CD4-positive, alpha-beta memory T cell (primary cell): ENCODE measurements at places on chromosomes 16 and 17. TPM values are rescaled to one million over a fixed set of nuclear protein-coding genes. Genes with fewer than 3 reads are reported as not detected.

The BOLA2 gene
- total RNA-seq: 10.9 TPM

The PYY gene
- not detected for total RNA-seq

- H3K4me1 ChIP-seq: no peaks in the 10 kb centered on the region
- H3K27ac ChIP-seq: no peak overlapping the region
Observed at GRCh38 chr16:63690961-63691360, 1430.9 kb downstream of the CDH11 start.

DNA sequence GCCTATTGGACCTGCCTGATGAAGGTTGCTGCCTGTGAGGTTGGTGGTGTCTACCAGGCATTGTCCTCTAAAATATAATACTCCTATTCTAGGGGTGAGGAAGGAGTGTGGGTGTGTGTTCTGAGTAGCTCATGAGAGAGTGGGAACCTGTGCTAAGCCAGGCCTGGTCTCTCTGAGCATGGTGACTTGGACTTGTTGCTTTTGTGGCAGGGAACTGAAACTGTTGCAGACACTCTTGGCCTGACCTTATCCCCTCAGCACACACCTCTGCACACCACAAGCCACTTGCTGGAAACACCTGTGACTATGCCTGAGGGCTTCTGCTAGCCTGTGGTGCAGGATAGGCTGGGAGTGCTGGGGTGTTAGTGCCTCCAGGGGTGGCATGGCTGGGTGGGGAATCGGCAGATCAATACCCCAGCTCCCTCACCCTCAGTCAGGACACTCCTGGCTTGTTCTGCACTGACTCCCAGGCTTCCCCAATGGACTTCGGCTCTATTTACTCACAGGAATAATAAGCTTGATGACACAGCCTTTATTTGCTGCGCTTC lies 29.9 kb downstream of the PLCG2 start:
- DNase-seq: no peak
- H3K4me1 ChIP-seq: no peaks in the 10 kb centered on the region
- H3K36me3 ChIP-seq: no peaks in the 10 kb centered on the region
- no peak overlapping the region for H3K4me3 ChIP-seq
- no peaks in the 10 kb centered on the region for H3K27me3 ChIP-seq

DNA sequence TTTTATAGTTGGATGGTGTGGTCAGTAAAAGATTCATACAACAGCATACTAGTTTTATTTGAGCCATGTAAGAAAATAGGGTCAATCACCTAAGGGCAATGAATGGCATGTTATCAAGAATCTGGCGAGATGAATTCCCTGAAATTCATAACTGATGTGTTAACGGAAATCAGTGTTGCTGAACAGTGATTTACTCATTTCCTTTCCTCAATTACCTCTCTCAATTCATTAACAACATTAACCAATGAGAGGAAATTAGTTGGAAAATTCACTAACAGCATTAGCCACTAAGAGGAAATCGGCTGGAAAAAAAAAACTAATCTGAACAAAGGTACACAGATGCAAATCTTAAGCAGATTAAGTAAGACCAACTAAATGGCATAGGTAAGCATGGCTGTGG lies 6.3 kb downstream of the CMTR2 start:
- H3K27me3 ChIP-seq: no peaks in the 10 kb centered on the region
- H3K27ac ChIP-seq: no peak overlapping the region
- DNase-seq: no peak

DNA sequence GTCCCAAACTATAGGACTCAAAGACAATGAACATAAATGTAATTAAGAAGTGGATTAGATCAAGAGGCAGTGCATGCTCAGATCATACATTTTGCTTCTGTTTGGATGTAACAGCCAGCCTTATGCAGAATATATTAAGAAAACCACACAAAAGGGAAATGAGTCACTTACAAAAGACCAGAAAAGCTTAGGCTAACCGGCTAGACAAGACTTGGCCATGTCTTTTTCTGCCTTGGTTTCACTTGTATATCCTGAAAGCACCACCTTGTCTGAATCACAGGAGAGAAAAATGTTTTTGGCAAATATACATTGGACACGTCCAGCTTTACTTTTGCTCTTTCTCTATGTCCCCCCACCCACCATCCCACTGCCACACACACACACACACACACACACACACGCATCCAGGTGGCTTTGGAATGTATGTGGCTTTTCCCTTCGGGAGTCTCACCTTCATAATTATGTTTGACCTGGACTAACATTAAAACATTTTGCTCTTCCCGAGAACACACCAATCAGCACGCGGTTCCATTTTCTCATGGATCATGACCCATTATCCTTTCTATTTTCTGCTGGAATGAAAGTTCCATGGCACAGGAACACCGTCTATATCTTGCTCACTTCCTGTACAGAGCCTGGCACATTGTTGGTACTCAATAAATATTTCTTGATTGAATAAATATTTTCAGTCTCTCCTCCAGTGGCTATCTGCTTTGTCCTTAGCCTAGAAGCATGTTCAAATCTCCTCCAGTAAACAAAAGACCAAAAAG lies 64.6 kb downstream of the CDK5R1 start:
- H3K27ac ChIP-seq: no peak overlapping the region
- H3K4me1 ChIP-seq: peaks cover 27% of the 10 kb centered on the region
- H3K27me3 ChIP-seq: no peaks in the 10 kb centered on the region
- no peaks in the 10 kb centered on the region for H3K36me3 ChIP-seq
- H3K4me3 ChIP-seq: no peak overlapping the region
- DNase-seq: no peak

DNA sequence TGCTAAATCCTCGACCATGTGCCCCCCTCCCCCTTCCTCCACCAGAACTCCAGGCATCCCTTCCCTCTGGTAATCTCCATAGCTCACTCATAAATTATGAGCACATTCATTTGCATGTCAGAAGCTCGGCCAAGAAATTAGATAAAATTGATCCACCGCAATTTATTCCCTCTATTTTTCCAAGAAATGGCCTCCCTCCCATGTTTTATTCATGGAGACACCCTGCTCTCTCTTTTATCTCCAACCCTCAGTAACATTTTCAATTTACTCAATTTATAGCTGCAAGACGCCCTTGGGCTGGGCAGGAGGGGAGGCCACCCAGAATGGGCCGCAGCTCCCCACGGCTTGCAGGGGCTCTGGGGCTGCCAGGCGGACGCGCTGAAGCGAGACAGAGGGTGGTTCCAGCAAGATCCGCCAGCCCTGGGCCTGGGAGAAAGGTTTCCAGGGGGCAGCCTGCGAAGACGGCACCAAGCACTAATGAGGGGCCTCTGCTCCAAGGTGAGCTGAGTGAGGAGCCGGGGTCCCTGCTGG lies 54.7 kb upstream of the ZNF423 start:
- no peaks in the 10 kb centered on the region for H3K4me1 ChIP-seq
- no peak for DNase-seq
- H3K27me3 ChIP-seq: no peaks in the 10 kb centered on the region
- H3K27ac ChIP-seq: no peak overlapping the region
- H3K36me3 ChIP-seq: no peaks in the 10 kb centered on the region

DNA sequence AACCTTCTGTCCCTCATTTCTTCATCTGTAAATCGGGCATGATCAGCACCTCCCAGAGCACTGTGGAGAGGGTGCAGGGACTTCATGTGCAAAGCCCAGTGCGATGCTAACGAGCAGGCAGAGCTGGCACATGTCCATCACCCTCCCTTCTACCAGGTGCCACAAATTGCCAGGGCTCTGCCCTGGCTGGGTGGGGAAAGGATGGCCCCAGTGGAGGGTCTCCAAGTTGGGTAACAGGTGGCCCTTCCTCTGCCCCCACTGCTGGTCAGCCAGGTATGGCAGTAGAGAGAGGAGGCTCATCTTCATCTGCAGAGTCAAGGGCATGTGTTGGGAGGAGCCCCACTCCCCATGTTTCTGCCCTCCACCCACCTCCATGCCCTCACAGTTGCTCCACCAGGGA lies 61.5 kb upstream of the CDH5 start:
- H3K27me3 ChIP-seq: no peaks in the 10 kb centered on the region
- no peaks in the 10 kb centered on the region for H3K36me3 ChIP-seq
- H3K27ac ChIP-seq: no peak overlapping the region
- H3K4me3 ChIP-seq: no peak overlapping the region
- no peak for DNase-seq

DNA sequence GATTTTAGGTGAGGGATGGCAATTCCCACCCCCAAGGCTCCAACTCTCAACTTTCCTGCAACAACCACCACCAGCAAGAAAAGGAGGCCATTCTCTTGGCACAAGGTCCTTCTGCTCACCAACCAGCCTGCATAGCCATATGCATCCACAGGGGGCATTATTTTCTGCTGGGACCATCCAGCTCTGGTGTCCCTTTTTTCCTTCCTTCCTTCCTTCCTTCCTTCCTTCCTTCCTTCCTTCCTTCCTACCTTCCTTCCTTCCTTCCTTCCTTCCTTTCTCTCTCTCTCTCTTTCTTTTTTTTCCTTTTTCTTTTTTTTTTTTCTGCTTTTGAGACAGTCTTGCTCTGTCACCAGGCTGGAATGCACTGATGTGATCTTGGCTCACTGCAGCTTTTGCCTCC lies 21.1 kb upstream of the COX10 start:
- H3K4me1 ChIP-seq: peaks cover 8% of the 10 kb centered on the region
- no peak overlapping the region for H3K27ac ChIP-seq
- H3K36me3 ChIP-seq: no peaks in the 10 kb centered on the region
- H3K4me3 ChIP-seq: no peak overlapping the region

GRCh38 chr16:76964464-76965154 lies 226.4 kb upstream of the MON1B start:
- no peak for DNase-seq
- H3K36me3 ChIP-seq: no peaks in the 10 kb centered on the region
- H3K4me3 ChIP-seq: no peak overlapping the region
- H3K27me3 ChIP-seq: no peaks in the 10 kb centered on the region
- no peaks in the 10 kb centered on the region for H3K4me1 ChIP-seq

DNA sequence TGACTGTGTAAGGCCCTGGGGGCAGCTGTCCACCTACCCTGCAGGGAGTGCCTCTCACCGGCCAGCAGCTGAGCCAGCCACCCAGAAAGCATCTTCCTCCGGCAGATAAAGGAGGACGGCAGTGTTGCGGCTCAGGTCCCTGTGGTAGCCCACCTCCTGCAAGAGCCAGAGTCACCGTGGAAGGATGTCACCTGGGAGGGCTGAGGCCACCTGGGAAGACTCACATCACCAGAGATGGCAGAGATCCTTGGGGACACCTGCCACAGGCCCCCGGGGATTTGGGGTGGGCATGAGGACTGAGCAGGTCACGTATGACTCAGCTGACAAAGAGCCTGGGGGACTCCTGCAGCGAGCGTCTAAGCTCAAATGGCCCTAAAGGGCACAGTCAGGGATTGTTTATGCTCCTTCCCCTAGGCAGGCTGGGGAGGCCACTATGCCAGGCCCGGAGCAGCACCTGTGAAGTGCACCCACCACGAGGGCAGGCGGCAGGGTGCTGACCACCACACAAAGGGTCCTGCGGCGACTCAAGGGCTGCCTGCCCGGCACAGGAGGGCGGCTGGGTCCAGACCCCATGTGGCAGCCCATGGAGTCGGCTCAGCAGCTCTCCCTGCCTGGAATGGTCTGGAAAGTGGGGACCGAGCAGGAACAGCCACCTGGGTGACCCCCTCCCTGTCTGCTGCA lies 44.1 kb downstream of the TNFRSF13B start:
- no peaks in the 10 kb centered on the region for H3K4me1 ChIP-seq
- no peak for DNase-seq
- H3K4me3 ChIP-seq: no peak overlapping the region
- no peaks in the 10 kb centered on the region for H3K36me3 ChIP-seq
- H3K27ac ChIP-seq: no peak overlapping the region

GRCh38 chr17:63681530-63681929 lies 18.4 kb downstream of the LIMD2 start:
- H3K27ac ChIP-seq: no peak overlapping the region
- no peak for DNase-seq
- H3K27me3 ChIP-seq: no peaks in the 10 kb centered on the region
- H3K4me3 ChIP-seq: no peak overlapping the region

- H3K27me3 ChIP-seq: no peaks in the 10 kb centered on the region
- H3K27ac ChIP-seq: no peak overlapping the region
- no peak overlapping the region for H3K4me3 ChIP-seq
Observed at GRCh38 chr17:42411361-42411760, 11.7 kb downstream of the CAVIN1 start.

- H3K27ac ChIP-seq: no peak overlapping the region
- no peaks in the 10 kb centered on the region for H3K36me3 ChIP-seq
- no peak overlapping the region for H3K4me3 ChIP-seq
- no peaks in the 10 kb centered on the region for H3K4me1 ChIP-seq
Observed at GRCh38 chr17:5817475-5818395, 233.4 kb upstream of the NLRP1 start.

- no peaks in the 10 kb centered on the region for H3K36me3 ChIP-seq
- H3K4me1 ChIP-seq: no peaks in the 10 kb centered on the region
- DNase-seq: no peak
- no peak overlapping the region for H3K27ac ChIP-seq
- no peak overlapping the region for H3K4me3 ChIP-seq
Observed at GRCh38 chr16:46871597-46871996, 12.6 kb upstream of the GPT2 start.

- H3K4me1 ChIP-seq: peaks cover 6% of the 10 kb centered on the region
- no peak for DNase-seq
- no peaks in the 10 kb centered on the region for H3K36me3 ChIP-seq
- no peak within 1 kb of the TSS for H3K27ac ChIP-seq
- H3K27me3 ChIP-seq: no peaks in the 10 kb centered on the region
- no peak within 1 kb of the TSS for H3K4me3 ChIP-seq
Observed at GRCh38 chr17:74712756-74713155, at the start of gene CD300LF. TSS of gene CD300LF (minus strand) at chr17:74712923. CDS start at chr17:74712866, 57 bp downstream.

DNA sequence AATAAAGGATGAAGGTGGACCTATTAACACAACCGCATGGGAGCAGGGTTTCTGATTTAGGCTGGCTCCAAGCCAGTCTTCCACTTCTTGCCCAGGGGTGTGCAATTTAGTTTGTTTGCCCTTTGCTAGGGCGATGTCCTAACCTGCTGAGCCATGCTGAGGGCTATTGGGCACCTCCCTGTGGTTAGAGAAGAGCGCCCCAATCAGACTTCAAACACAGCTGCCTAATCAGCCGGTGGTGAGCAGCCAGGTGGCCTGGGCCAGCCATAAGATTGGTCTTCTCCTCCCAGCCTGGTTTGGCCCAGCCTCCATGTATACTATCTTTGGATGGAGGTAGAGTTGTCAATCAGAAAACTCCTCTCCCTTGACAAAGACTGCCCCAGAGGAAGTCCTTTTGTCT lies 15.7 kb downstream of the TMEM94 start:
- no peak for DNase-seq
- no peak overlapping the region for H3K4me3 ChIP-seq
- no peaks in the 10 kb centered on the region for H3K27me3 ChIP-seq
- peaks cover 15% of the 10 kb centered on the region for H3K36me3 ChIP-seq
- H3K27ac ChIP-seq: no peak overlapping the region

GRCh38 chr16:79764415-79765110 lies 164.0 kb upstream of the MAF start:
- H3K4me3 ChIP-seq: no peak overlapping the region
- no peaks in the 10 kb centered on the region for H3K27me3 ChIP-seq
- DNase-seq: no peak
- H3K4me1 ChIP-seq: peaks cover 6% of the 10 kb centered on the region
- no peaks in the 10 kb centered on the region for H3K36me3 ChIP-seq
- H3K27ac ChIP-seq: no peak overlapping the region

DNA sequence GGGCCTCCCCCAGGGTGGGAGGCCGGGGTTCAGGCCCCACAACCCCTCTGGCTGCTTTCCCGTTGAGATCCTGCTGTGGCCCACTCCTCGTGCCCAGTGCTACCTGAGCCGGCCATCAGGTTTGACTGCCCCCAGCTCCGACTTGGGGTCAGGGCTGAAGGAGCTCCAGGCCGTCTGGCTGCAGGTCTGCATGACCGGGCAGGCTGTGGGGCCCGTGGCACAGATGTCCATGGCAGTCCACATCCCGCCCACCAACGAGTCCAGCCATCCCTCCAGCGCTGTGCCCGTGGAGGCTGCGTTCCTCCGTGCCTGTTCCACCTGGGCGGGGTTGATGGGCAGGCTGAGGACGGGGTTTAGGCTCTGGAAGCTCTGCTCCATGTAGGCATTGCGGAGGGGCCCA lies 362.2 kb downstream of the XYLT1 start:
- no peak for DNase-seq
- H3K36me3 ChIP-seq: no peaks in the 10 kb centered on the region
- peaks cover 10% of the 10 kb centered on the region for H3K4me1 ChIP-seq
- no peaks in the 10 kb centered on the region for H3K27me3 ChIP-seq
- H3K27ac ChIP-seq: no peak overlapping the region
- no peak overlapping the region for H3K4me3 ChIP-seq
